ENCODE measurements at places on chromosomes 12 and 14.
A peak's percentile ranks its signal among the peaks of the same experiment; 100 is the strongest.

- no peak for DNase-seq
Measured at GRCh38 chr12:49762468-49762847, 21.1 kb downstream of the TMBIM6 start.

GRCh38 chr12:997505-997904 is 6.5 kb downstream of the ERC1 start:
- no peak for DNase-seq

- no peak for DNase-seq
Measured at GRCh38 chr12:78176643-78177042, 345.9 kb downstream of the NAV3 start.

- DNase-seq = no peak
Measured at GRCh38 chr12:89343127-89343526, 9.2 kb downstream of the DUSP6 start.

- DNase-seq = no peak
Measured at GRCh38 chr12:2187195-2187945, 134.6 kb downstream of the CACNA1C start.

GRCh38 chr14:79660053-79660939 is 551.0 kb downstream of the DIO2 start:
- DNase-seq = no peak

DNA sequence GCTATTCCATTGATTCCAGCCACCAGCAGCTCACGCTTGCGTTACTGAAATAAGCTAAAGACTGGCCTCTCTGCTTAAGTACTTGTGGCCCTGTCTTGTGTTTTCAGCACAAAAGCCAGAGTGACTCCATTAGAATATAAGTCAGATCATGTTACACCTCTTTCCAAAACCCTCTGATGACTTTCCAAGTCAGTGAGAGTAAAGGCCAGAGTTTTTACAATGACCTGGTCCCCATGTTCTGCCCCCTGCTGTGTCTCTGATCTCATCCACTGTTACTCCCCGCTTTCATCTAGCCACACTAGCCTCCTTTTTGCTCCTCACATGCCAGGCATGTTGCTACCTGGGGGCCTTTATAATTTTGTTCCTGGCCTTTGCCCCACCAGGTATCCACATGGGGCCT is 6.9 kb upstream of the CKAP4 start:
- DNase-seq = no peak

GRCh38 chr12:43733687-43734086 is 24.9 kb downstream of the PUS7L start:
- DNase-seq = no peak

DNA sequence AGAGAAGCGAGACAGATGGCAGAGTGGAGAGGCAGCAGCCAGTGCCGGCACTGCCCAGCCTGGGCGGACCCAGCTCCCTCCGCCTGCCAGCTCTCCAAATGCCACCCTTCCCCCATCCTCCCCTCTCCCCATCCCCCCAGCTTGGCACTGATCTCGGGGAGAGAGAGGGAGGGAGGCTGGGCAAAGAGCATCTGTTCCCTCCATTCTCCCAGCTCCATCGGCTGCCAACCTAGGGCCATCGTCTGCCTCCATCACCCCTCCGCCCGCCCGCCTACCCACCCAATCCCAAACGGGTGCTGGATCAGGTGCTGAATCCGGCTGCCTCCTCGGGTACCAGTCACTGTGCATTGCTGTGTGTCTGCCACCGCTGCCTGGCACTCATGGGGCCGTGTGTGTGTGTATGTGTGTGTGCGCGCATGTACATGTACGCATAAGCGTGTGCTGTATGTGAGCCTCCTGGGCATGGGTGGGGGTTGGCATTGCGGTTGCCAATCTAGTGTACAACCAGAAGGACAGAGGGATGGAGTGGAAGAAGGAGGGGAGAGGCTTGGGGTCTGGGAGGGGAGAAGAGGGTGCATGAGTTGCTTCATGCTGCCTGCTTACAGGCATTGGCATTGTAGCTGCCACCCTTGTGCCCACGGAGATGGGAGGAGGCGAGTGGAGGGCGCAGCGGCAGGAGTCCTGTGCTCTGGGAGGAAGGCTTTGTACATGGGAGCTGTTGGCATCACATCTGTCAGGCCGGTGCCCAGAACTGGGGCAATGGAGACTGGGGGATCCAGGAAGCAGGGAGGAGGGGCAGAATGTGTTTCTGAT is 38.4 kb downstream of the ZFHX2 start:
- no peak for DNase-seq

DNA sequence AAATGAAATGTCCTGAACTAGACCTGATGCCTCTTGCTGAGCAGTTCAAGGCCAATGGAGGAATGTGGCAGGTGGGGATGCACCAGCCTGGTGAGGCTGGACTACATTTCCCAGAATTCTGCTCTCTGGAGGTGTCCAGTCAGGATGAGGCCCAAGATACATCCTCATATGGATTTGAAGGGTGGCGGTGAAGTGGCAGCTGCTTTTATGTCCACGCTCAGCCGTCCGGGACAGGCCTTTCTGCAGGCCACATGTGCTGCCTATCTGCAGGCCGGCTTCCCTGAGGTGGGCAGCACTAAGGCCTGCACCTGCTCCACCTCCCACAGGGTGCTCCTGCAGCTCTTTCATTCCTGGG is 230.2 kb downstream of the BCL11B start:
- no peak for DNase-seq

DNA sequence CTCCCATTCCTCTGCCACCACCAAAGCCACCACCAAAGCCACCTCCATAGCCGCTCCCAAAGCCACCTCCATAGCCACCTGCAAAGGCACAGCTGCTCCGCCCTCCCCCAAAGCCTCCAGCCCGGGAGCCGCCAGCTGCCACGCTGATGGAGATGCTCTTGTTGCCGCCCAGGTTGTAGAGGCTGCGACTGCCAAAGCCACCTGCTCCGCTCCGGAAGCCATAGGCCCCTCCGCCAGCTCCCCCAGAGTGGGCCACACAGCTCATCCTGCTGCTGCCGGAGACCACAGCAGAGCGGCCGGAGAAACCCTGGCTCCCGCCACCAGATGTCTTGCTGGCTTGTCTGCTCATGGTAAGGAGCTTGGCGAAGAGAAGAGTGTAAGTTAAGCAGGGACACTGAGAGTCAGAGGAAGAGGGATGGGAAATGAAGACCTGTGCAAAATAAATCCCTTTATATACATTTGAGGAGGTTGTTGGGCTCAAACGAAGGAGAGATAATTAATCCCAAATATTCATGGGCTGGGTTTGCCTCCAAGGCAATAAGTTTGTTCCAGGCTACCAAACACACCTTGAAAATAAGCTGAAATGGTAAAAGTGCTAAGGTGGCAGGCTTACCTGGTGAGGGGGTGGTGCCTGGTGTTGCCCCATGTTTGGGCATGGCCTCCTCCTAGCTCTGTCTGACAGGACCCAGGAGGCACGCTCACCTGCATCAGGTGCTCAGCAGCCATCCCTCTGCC is at the start of gene KRT3:
Gene KRT3 (minus strand): TSS at position 424 of the 735 bp plus-strand sequence. CDS start 75 bp downstream, at position 349.
- DNase-seq = no peak

- no peak for DNase-seq
Measured at GRCh38 chr14:99143793-99144192, 128.2 kb downstream of the BCL11B start.

DNA sequence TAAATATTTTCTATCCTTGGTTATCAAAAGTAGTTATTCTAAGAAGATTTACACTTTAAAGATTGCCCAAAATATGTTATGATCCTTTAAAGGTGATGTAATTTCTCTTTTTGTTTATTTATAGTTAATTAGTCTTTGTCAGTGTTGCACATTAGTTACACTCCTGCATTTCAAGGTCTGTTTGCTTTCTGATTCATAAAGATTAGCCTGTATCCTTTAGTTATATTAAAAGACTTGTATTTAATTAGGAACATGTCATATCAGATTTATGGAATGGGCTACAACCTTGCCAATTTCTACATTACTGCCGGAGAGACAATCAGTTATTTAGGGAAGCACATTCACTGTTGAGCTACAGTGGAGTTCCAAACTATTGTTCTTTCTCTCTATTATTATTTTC is 3.5 kb downstream of the EPYC start:
- DNase-seq = no peak

DNA sequence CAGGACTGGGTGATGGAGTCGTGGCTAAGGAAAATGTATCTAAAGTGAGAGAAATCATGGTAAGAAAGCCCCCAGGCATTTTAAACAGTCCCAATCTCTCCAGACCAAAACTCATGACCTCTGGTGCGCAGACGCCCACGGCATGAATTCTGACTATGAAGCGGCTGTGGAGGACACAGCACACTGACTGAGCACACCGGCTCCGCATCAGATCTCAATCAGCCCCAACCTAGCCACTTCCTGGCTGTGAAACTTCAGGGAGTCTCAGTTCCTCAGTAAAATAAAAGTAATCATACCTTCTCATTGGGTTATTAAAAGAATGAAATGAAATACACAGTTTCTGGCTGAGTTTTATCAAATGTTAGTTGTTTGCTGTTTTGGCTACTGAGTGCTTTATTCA is 38.7 kb downstream of the SETD3 start:
- DNase-seq = no peak

DNA sequence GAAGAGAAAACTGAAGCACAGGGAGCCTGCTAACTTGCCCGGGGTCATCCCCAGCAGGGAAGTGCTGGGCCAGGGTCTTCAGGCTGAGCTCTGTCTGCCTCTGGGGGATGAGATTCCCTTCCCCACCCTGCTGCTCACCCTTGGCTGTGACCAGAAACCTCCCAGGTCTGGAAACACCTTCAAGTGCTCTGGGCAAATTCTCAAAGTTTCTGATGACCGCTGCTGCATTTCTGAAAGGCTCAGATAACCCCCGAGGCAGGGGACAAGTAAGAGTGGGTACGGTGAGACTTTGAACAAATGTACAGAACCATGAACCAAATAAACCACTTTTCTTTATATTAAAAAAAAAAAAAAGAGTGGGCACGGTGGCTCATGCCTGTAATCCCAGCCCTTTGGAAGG is 41.3 kb downstream of the LTBP2 start:
- DNase-seq = no peak

- no peak for DNase-seq
Measured at GRCh38 chr12:44654646-44655639, 221.2 kb downstream of the NELL2 start.

- DNase-seq = no peak
Measured at GRCh38 chr14:59871166-59871495, 555 bp upstream of the RTN1 start.

DNA sequence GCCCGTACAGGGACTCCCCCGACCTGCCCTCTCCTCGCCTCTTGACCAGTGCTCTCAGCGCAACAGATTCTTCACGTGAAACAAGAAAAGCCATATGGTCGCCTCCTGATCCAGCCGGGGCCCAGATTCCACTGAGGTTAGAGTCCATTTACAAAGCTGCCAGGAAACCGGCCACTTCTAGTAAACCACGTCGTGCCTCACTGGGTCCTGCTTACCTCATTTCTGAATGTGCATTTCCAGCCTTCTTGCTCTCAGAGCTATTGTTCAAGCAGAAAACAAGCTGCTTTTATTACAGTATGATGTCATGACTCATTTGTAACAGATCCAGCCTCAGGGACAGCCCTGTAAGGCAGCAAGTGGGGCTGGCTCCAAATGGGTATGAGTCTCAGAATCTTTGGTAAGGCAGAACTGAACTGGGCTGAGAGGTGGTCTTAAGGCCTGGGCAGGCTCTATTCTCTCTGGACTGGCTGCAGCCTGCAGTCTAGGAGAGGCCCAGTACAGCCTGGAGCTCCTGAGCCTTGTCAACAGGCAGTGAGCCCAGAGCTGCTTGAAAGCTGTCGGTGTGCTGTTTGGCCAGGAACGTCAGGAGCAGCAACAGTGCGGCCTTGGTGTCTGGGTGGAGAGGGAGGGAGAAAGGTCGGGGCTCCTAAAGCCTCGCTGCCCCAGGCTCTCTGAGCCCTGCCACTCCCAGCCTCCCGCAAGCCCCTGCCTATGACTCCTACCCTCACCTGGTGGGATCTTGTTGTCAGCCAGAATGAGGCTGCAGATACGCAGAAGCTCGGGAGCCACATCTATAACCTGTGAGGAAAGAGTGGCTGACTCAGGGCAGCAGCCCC is 8.3 kb downstream of the REC8 start:
- no peak for DNase-seq

DNA sequence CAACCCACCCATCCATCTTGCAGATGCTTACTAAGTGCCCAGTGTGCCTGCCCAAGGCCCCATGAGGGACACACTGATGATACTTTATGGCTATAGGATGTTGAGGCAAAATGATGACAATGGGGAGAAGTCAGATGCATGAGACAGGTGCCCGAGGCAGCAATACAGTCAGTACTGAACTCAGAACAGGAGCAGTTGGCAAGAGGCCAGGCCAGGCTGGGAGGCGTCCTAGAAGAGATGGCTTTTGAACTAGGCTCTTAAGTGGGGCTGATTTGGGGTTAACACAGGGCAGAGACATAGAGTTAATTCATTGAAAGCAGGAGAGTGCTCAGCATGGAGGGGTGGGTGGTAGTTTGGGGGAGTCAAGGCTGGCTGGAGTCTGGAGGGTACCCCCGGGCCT is 15.6 kb downstream of the PLBD2 start:
- no peak for DNase-seq

- DNase-seq = no peak
Measured at GRCh38 chr14:73503648-73504047, 12.9 kb downstream of the RIOX1 start.

GRCh38 chr12:85765453-85765869 is 70.7 kb downstream of the RASSF9 start:
- DNase-seq = no peak

DNA sequence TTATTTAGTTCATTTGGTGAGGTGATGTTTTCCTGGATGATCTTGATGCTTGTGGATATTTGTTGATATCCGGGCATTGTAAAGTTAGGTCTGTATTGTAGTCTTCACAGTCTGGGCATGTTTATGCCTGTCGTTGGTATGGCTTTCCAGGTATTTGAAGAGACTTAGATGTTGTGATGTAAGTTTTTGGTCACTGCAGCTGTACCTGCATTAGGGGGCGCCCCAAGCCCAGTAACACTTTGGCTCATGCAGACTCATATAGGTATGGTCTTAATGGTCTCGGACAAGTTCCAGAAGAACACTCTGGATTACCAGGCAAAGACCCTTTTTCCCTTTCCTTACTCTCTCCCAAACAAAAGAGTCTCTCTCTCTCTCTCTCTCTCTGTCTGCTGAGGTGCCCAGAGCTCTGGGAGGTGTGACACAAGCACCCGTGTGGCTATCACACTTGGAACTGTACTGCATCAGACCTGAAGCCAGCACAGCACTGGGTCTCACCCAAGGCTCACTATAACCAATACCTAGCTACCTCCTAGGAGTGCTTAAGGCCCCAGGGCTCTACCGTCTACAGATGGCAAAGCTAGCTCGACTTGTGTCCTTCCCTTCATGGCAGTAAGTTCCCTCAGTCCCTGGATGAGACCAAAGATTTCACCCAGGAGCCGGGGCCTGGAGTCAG is 425.8 kb upstream of the ATXN7L3B start:
- no peak for DNase-seq

DNA sequence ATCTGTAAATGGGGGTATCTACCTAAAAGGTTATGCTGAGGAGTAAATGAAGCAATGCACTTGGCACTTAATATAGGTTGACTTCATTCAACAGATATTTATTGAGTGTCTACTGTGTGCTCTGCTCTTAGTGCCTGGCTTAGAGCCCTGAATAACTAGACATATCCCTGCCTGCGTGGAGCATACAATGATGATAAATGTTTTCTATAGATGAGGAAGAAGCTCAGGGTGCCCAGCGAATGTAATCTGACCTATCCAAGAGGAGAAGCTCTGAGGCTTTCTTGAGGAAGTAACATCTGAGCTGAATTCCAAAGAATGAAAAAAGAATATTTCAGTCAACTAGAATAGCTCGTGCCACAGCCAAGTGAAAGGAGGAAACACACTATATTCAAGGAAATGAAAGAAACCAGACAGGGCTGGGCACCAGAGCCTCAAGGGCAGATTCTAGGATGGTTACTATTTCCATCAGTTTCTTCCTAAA is 17.9 kb upstream of the HIGD1C start:
- DNase-seq = no peak

GRCh38 chr12:12891080-12891880 is at the start of gene GPRC5A:
TSS of gene GPRC5A (plus strand) at chr12:12891562. CDS start at chr12:12908250, 16,688 bp downstream.
- peak; percentile 92 for DNase-seq
